ENCODE measurements at places on chromosomes 2 and 18. TPM values are rescaled to one million over a fixed set of nuclear protein-coding genes. Genes with fewer than 3 reads are reported as not detected.

ESPNL gene
- total RNA-seq, result 0.41 TPM

DNA sequence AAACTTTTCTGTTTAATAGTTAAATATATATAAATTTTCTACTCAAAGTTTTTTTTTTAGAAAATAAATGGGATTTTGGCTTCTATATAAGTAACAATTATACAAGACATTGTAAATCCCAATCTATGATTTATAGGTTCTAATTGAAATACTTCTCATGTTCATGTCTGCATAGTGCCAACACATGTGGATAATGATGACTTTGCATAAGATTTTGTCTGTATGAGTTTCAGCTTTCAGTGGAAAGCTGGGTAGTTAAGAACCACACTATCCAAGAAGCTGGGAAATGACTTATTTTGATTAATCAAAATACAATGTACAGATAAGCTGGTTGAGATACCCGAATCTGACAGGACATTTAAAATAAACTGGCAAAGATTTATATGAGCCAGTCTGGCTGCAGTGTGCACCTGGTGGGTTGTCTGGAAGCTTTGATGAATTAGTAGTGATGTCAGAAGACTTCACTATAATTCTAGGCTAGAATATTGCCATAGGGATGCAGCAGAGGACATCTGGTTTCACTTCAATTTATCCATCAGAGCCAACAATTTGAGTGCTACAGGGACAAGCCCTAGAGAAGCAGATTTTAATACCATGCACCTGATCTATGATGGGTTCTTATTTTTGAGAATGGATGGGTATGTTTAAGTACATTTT, 45.4 kb downstream of the EML6 start:
- H3K4me3 ChIP-seq, result no peak overlapping the region
- no peaks in the 10 kb centered on the region for H3K36me3 ChIP-seq
- no peaks in the 10 kb centered on the region for H3K4me1 ChIP-seq
- no peak overlapping the region for H3K27ac ChIP-seq
- DNase-seq, result no peak
- H3K27me3 ChIP-seq, result no peaks in the 10 kb centered on the region

HOXD4 gene
- total RNA-seq, result not detected

- DNase-seq, result peak; percentile 12
- H3K36me3 ChIP-seq, result no peaks in the 10 kb centered on the region
- no peak overlapping the region for H3K4me3 ChIP-seq
These were observed 185.0 kb downstream of the ANAPC1 start for GRCh38 chr2:111698743-111699554.

LPIN2 gene
- total RNA-seq, result 95.4 TPM

SCYGR4 gene
- not detected for total RNA-seq

C2orf81 gene
- total RNA-seq, result 5.3 TPM

DNA sequence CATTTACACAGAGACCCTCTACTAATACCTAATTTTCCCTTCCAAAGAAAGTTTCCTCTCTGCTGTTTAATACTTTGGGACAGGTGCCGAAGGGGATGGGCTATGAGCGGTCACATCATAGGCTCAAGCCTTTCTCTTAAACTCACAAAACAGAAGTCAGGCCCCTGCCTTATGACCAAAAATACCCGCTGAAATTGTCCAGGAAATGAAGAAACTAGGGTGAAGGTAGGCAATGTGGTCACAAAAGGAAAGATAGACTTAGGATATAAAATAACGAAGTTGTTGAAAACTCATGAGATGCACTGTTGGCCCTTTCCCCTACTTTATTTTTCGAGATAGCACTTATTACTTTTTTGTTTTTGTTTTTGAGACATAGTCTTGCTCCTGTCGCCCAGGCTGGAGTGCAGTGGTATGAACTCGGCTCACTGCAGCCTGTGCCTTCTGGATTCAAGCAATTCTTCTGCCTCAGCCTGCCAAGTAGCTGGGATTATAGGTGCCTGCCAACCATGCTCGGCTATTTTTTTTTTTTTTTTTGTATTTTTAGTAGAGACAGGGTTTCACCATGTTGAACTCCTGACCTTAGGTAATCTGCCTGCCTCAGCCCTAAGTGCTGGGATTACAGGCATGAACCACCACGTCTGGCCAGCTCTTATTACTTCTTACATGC, 16.3 kb downstream of the SLC8A1 start:
- no peaks in the 10 kb centered on the region for H3K36me3 ChIP-seq
- H3K27ac ChIP-seq, result no peak overlapping the region
- no peaks in the 10 kb centered on the region for H3K4me1 ChIP-seq
- no peak for DNase-seq

DNA sequence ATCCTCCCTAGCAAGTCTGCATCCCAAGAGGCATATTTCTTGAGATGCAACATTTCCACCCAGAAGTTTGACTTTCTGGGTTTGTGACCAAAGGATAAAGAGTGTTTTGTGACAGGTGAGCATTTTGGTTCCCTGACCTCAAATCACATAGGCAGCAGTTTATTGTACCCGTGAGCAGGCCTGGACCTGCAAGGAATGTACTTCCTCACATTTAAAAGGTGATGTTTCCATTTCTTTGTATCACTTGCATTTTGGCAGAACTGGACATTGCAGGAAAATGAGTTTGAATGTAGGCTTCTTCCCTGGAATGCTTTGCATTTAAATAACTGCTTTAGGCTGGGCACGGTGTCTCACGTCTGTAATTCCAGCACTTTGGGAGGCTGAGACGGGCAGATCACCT, 160.7 kb downstream of the ALPK2 start:
- no peak overlapping the region for H3K27ac ChIP-seq
- no peak for DNase-seq
- H3K27me3 ChIP-seq, result no peaks in the 10 kb centered on the region

DNA sequence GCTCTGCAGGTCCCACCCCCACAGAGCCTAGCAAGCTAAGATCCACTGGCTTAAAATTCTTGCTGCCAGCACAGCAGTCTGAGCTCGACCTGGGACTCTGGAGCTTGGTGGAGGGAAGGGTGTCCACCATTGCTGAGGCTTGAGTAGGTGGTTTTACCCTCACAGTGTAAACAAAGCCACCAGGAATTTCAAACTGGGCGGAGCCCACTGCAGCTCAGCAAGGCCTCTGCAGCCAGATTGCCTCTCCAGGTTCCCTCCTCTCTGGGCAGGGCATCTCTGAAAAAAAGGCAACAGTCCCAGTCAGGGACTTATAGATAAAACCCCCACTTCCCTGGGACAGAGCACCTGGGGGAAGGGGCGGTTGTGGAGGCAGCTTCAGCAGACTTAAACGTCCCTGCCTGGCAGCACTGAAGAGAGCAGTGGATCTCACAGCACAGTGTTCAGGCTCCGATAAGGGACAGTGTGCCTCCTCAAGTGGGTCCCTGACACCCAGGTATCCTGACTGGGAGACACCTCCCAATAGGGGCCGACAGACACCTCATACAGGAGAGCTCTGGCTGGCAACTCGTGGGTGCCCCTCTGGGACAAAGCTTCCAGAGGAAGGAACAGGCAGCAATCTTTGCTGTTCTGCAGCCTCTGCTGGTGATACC, 20.0 kb upstream of the NEMP2 start:
- H3K27me3 ChIP-seq, result no peaks in the 10 kb centered on the region
- no peak overlapping the region for H3K27ac ChIP-seq
- no peak overlapping the region for H3K4me3 ChIP-seq
- DNase-seq, result no peak
- H3K36me3 ChIP-seq, result no peaks in the 10 kb centered on the region

- H3K27ac ChIP-seq, result no peak overlapping the region
- H3K36me3 ChIP-seq, result no peaks in the 10 kb centered on the region
- no peaks in the 10 kb centered on the region for H3K27me3 ChIP-seq
- no peak overlapping the region for H3K4me3 ChIP-seq
- DNase-seq, result no peak
- H3K4me1 ChIP-seq, result no peaks in the 10 kb centered on the region
These were observed 488.2 kb upstream of the SPHKAP start for GRCh38 chr2:228669690-228670089.

GRCh38 chr2:189782221-189782671, 1.9 kb downstream of the ORMDL1 start:
- DNase-seq, result no peak
- H3K27me3 ChIP-seq, result no peaks in the 10 kb centered on the region
- H3K4me3 ChIP-seq, result no peak overlapping the region
- peaks cover 19% of the 10 kb centered on the region for H3K36me3 ChIP-seq

- DNase-seq, result no peak
- no peaks in the 10 kb centered on the region for H3K4me1 ChIP-seq
- H3K27me3 ChIP-seq, result no peaks in the 10 kb centered on the region
- H3K36me3 ChIP-seq, result no peaks in the 10 kb centered on the region
These were observed 100.0 kb downstream of the SPOPL start for GRCh38 chr2:138601458-138602165.

- H3K4me3 ChIP-seq, result no peak overlapping the region
- no peak overlapping the region for H3K27ac ChIP-seq
- no peaks in the 10 kb centered on the region for H3K36me3 ChIP-seq
- no peak for DNase-seq
These were observed 3.2 kb downstream of the GALNT5 start for GRCh38 chr2:157260533-157261198.

- H3K4me3 ChIP-seq, result no peak overlapping the region
- H3K36me3 ChIP-seq, result no peaks in the 10 kb centered on the region
- H3K4me1 ChIP-seq, result no peaks in the 10 kb centered on the region
- DNase-seq, result no peak
These were observed 201.5 kb upstream of the SLC35G4 start for GRCh38 chr18:11407940-11408339.

WNT10A gene
- total RNA-seq, result 11.1 TPM

- H3K27me3 ChIP-seq, result no peaks in the 10 kb centered on the region
- no peaks in the 10 kb centered on the region for H3K4me1 ChIP-seq
- H3K36me3 ChIP-seq, result no peaks in the 10 kb centered on the region
- no peak for DNase-seq
These were observed 160.4 kb downstream of the KLHL29 start for GRCh38 chr2:23545396-23545795.

GRCh38 chr2:160063879-160064612, 1.6 kb upstream of the PLA2R1 start:
- H3K4me3 ChIP-seq, result no peak overlapping the region
- DNase-seq, result no peak
- H3K36me3 ChIP-seq, result no peaks in the 10 kb centered on the region
- peaks cover 5% of the 10 kb centered on the region for H3K4me1 ChIP-seq

GRCh38 chr2:39265315-39265714, 21.5 kb upstream of the CDKL4 start:
- H3K4me3 ChIP-seq, result no peak overlapping the region
- no peaks in the 10 kb centered on the region for H3K27me3 ChIP-seq
- H3K27ac ChIP-seq, result no peak overlapping the region

- H3K27me3 ChIP-seq, result no peaks in the 10 kb centered on the region
- no peak overlapping the region for H3K4me3 ChIP-seq
- peaks cover 23% of the 10 kb centered on the region for H3K36me3 ChIP-seq
- peaks cover 9% of the 10 kb centered on the region for H3K4me1 ChIP-seq
- DNase-seq, result peak; percentile 19
These were observed 29.7 kb downstream of the NOL10 start for GRCh38 chr2:10659898-10660568.

DNA sequence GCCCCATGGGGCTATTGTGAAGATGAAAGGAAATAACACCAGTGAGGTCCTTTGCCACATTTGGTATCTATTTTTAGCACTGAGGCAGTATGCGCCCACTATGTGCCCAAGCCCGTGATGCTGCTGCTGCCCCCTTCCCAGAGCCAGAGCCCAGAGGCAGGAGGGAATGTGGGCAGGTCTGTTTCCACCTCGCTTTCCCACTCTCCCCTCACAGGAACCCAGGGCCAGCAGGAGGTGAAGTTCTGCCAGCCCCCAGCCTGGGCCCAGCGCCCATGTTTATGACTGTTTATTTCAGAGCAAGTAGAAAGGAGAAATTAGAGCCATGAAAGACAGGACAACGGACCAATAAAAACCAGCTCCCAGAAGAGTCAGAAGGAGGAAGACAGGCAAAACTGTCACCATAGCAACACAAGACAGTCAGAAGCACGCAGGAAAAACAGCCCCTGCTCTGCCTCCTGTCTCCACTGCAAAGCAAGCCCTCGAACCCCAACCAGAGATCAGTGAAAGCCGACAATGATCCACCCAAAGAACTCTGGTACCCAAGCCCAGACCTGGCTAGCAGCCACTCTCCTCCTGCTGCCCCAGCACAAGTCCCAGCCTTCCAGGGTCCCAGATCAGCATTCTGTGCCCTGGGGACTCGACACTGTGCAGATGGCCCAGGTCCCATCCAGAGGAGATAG, 1.4 kb downstream of the CYRIA start:
- no peaks in the 10 kb centered on the region for H3K36me3 ChIP-seq
- peaks cover 9% of the 10 kb centered on the region for H3K4me1 ChIP-seq
- DNase-seq, result no peak
- H3K27ac ChIP-seq, result no peak overlapping the region
- no peak overlapping the region for H3K4me3 ChIP-seq

DNA sequence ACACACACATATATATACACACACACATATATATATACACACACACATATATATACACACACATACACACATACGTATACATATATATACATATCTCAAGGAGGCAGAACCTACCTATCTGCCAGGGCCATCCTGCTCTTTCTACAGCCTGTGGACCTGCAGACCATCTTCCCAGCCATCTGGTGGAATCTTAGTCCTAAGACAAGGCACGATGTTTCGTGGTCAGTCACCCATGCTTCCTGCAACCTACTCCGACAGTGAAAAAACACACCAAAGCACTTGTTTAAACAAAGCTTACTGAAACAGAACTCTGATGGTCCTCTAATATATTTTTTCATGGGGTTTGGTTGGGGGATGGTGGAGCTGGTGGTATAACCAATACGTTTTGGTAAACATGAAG, 164.2 kb upstream of the ZNF521 start:
- no peak for DNase-seq
- H3K4me3 ChIP-seq, result no peak overlapping the region
- no peak overlapping the region for H3K27ac ChIP-seq
- no peaks in the 10 kb centered on the region for H3K36me3 ChIP-seq
- no peaks in the 10 kb centered on the region for H3K27me3 ChIP-seq

MC4R gene
- total RNA-seq, result not detected

DNA sequence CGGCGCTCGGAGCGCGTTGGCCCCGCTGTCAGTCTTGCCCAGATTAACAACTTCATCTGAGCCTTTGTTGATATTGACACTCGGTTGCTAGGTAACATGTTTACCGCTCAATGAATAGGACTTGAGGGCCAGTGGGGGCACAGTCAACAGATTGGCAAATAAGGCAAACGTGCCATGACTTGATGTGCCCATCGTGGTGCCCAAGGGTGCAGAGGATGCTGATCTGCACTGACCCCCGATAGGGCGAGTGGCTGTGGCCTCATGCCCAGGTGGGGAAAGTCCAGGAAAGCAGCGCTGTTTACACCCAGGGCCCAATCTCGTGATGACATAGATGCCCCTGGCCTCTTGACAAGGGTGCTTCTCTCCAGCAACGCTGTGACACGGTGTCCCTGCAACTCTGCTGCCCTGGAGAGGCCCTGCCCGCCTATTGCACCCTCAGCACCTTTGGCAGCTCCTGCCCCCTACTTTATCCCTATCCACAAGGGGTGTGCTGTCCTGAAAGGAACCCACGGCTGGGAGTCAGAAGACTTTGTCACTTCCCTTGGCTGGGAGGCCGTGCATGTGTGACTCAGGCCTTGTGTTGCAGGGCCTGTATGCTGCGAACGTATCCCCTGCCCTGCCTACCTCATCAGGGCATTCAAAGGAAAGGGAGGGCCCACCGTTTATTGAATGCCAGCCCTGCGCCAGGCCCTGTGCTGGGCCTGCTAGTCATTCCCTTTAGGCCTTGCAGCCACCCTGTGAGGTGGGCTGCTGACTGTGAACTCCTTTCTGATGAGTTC, 158.0 kb downstream of the INHBB start:
- H3K27ac ChIP-seq, result no peak overlapping the region
- no peaks in the 10 kb centered on the region for H3K4me1 ChIP-seq
- no peak for DNase-seq
- H3K27me3 ChIP-seq, result no peaks in the 10 kb centered on the region

GRCh38 chr2:74077636-74078035, 70.1 kb downstream of the BOLA3 start:
- no peaks in the 10 kb centered on the region for H3K4me1 ChIP-seq
- H3K27me3 ChIP-seq, result no peaks in the 10 kb centered on the region
- H3K36me3 ChIP-seq, result peaks cover 41% of the 10 kb centered on the region
- DNase-seq, result no peak

All from CD4-positive, alpha-beta memory T cell (primary cell).